Cortex of kidney (tissue), 1 donor: ENCODE measurements at places on chromosomes 4 and X.

GRCh38 chr4:137739391-137739790, 207.1 kb upstream of the PCDH18 start:
- no peak for DNase-seq

DNA sequence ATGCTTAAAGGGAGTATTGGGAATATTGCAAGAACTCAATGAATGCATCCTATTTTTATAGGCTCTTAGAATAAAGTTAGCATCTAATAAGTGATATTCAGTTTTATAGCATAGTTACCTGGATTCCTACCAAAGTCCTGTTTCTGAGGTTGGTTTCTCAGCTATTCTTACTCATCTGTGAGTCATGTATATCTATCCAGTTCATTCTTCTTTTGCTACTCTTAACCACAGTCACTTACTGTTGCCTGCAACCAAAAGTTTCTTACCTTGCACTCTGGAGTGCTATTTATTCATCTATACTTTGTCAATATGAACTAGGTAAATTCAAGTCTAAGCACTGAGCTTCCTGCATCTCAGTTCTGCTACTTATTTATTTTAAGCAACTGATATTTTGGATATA, 322.5 kb downstream of the HS3ST1 start:
- no peak for DNase-seq

DNA sequence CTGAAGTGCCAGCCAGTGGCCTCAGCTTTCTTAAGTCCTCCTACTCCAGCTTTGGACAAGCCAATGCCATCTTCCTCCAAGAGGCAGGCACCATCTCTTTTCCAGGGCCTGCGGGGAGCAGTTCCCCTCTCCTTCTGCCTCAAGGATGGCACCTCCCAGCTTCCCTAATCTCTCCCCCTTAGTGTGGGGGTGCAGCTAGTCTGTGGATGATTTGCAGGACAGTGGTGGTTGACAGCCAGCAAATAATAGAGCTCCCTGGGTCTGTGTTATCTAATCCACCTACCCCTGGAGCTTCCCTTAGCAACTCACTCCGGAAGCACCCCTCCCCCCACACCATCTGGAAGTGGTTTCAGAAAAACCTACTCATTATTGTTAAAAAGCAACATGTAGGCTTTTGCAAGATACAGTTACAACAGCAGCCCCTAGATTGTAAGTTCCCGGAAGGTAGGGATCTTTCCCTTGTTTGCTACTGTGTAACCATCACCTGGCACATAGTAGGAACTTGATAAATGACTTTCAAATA, 247.1 kb downstream of the BCOR start:
- no peak for DNase-seq

GRCh38 chr4:76948443-76949275, 893 bp upstream of the SEPTIN11 start:
- no peak for DNase-seq

- DNase-seq: no peak
Measured at GRCh38 chrX:123324625-123325024, 140.5 kb downstream of the GRIA3 start.
